ENCODE measurements at places on chromosomes 6 and 20. TPM values are rescaled to one million over a fixed set of nuclear protein-coding genes. Genes with fewer than 3 reads are reported as not detected.

MYMX gene
- not detected for total RNA-seq

C6orf118 gene
- 0.17 TPM for total RNA-seq

PAQR8 gene
- 1.1 TPM for total RNA-seq

ZC2HC1B gene
- total RNA-seq = not detected

ZNF165 gene
- total RNA-seq = 1.1 TPM

GABRR1 gene
- total RNA-seq = not detected

BPIFA1 gene
- total RNA-seq = not detected

ASF1A gene
- 10.9 TPM for total RNA-seq

RREB1 gene
- total RNA-seq = 7.6 TPM

TFAP2C gene
- total RNA-seq = 16.7 TPM

EDN1 gene
- total RNA-seq = 45.7 TPM

DUSP15 gene
- total RNA-seq = 1.1 TPM

LRFN2 gene
- total RNA-seq = not detected

HLA-DRA gene
- total RNA-seq = not detected

PHACTR2 gene
- 3.5 TPM for total RNA-seq

C2 gene
- 0.42 TPM for total RNA-seq

KIF13A gene
- total RNA-seq = 20.3 TPM

HEY2 gene
- total RNA-seq = not detected

KIF6 gene
- total RNA-seq = 0.16 TPM

RGS17 gene
- 7.2 TPM for total RNA-seq

QKI gene
- 30.3 TPM for total RNA-seq

TUBB2B gene
- total RNA-seq = 13.4 TPM

WFDC5 gene
- total RNA-seq = not detected

TSPO2 gene
- not detected for total RNA-seq

TFAP2D gene
- total RNA-seq = not detected

TRIM38 gene
- 1.9 TPM for total RNA-seq

CAPN11 gene
- not detected for total RNA-seq

CCN6 gene
- not detected for total RNA-seq

CD40 gene
- total RNA-seq = 4.8 TPM

MCHR2 gene
- not detected for total RNA-seq

ADTRP gene
- 0.36 TPM for total RNA-seq

CFAP61 gene
- 0.47 TPM for total RNA-seq

CLPSL1 gene
- not detected for total RNA-seq

MYLK2 gene
- 0.35 TPM for total RNA-seq

ADGB gene
- total RNA-seq = not detected

CLVS2 gene
- 0.14 TPM for total RNA-seq

PLTP gene
- 1.9 TPM for total RNA-seq

SLC26A8 gene
- total RNA-seq = not detected

PDYN gene
- total RNA-seq = not detected

TMEM244 gene
- not detected for total RNA-seq

DYNLT1 gene
- 101 TPM for total RNA-seq

HLA-A gene
- total RNA-seq = 118 TPM

DEFB113 gene
- total RNA-seq = not detected

HLA-DPA1 gene
- total RNA-seq = not detected

DEFB115 gene
- total RNA-seq = not detected

KCNS1 gene
- total RNA-seq = not detected

Measured in A549 treated with CORT108297 at 1 μM for 4 hours (cell line).